CD8-positive, alpha-beta T cell (primary cell): ENCODE measurements at places on chromosomes 4 and X.

DNA sequence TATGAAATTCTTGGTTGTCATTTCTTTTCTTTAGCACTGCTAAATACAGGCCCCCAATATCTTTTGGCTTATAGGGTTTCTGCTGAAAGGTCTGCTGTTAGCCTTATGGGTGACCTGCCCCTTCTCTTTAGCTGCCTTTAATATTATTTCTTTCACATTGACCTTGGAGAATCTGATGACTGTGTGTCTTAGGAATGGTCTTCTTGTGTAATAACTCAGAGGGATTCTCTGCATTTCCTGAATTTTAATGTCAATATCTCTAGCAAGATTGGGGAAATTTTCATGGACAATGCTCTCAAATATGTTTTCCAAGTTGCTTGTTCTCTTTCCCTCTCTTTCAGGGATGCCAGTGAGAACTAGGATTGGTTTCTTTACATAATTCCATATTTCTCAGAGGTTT is 292.4 kb downstream of the SLC7A11 start:
- no peak for DNase-seq

DNA sequence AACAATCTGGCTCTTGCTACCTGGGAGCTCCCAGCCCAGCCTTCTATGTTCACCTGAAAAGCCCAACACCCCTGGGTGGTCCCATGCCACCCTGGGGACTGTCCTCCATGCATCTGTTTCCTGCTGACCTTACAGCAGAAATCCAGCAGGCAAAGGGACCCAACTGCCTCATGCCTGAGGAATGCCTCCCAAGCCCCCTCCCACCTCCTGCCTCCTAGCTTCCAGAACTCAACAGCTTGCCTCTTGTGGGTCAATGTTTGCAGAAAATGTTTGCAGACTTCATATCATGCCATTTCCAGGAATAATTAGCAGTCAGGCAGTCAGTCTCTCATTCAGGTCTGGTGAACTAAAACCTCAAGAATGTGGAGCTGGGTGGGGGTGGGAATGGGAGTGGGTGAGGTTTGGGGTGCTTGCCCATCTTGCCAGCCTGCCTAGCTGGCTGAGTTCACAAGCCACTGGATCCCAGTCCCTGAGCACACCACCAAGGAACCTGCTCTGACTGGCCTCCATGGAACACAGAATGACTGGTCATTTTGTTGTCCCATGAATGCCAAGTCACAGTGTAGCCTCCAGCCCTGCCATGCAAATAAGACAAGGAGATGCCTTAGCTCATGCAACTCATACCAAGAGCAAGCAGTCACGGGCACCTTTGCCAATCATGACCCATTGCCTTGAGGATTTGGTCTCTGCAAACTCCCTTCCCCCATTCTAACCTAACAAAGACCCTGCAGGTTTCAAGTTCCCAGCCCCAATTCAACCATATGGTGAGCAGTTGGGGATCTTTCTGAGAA is 12.1 kb upstream of the PLAC1 start:
- DNase-seq, result no peak

- no peak for DNase-seq
Measured at GRCh38 chr4:91567594-91567993, 736.2 kb upstream of the GRID2 start.

DNA sequence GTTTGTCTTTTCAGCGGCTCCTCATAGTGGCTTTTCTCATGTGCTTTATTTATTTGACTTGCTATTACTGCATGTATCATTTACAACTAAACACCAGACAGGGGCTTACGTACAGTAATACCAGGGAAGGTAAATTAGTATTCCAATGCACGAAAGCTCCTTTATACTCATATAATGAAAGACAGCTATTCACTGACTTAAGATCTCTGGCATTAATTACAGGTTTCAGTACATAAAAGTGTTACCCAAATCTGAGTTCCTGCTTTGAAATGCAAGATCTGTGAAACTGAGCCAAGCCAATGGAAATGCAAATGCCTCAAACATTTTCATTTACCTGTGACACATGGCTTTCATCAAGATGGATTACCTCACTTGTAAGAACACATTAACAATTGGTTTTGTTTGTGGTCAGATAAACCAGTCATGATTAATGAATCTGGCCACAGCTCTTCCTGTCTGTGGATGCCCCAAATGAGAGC is 107.2 kb downstream of the ANAPC4 start:
- DNase-seq, result no peak

GRCh38 chr4:122412547-122412946 is 33.7 kb downstream of the ADAD1 start:
- DNase-seq, result no peak

- DNase-seq, result no peak
Measured at GRCh38 chr4:151430740-151431457, 21.9 kb downstream of the FHIP1A start.

DNA sequence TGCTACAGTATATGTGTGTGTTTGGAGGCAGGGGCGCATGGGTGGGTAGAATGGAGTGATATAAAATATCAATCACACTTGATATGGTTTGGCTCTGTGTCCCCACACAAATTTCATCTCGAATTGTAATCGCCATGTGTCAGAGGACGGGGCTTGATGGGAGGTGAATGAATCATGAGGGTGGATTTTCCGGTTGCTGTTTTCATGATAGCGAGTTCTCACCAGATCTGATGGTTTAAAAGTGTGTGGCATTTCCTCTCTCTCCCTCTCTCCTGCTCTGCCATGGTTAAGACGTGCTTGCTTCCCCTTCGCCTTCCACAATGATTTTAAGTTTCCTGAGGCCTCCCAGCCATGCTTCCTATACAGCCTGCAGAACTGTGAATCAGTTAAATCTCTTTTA is 14.8 kb downstream of the SOWAHB start:
- DNase-seq, result no peak

- no peak for DNase-seq
Measured at GRCh38 chr4:112765317-112765974, 128.5 kb downstream of the LARP7 start.

- DNase-seq, result no peak
Measured at GRCh38 chr4:8457646-8458252, 17.2 kb downstream of the TRMT44 start.

- no peak for DNase-seq
Measured at GRCh38 chr4:85029453-85029852, 63.0 kb upstream of the WDFY3 start.

- no peak for DNase-seq
Measured at GRCh38 chr4:71487344-71487920, 148.6 kb downstream of the SLC4A4 start.

- no peak for DNase-seq
Measured at GRCh38 chr4:165512424-165512823, 133.6 kb downstream of the CPE start.

DNA sequence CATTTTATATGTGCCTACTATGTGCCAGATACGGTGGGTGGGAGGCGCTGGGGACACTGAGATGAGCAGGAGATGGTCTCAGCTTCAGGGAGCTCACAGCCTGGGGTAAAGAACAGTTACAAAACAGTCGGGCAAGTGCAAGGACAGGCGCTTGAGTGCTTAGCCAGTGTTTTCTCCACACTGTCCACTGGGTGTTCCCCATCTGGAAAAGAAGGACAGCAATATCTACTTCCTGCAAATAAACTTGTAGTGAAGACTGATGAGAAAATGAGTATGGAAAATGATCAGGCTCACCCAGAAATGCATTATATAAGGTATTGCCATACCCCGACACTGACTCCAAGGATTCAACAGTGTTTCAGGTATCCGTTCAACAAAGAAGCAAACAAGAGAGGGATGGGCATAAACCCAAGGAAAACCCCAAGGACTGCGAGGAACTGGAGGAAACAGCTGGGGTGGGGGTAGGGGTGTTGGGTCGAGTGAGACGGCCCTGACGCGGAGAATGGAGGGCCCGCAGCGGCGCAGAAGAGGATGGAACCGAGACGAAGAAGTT is 835 bp downstream of the TMEM185A start:
- no peak for DNase-seq

DNA sequence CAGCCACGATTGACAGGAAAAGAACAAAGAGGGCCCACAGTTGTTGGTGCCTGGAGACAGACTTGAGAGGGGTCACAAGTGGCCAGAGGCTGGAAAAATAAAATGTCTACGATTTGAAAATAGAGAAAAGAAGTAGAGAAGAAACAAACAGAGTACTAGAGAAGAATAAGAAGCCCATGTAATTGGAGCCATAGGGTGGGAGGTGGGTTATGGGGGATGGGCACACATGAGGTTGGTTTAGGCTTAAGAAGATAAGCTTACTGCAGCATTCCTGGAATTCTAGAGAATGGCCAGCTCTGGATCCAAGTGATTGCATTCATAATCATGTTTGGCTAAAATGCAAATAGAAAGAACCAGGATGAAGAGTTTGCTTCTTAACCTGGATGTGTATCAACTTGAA is 210.7 kb downstream of the MAML3 start:
- no peak for DNase-seq

GRCh38 chrX:7219153-7219705 is 71.3 kb upstream of the PUDP start:
- DNase-seq, result no peak

DNA sequence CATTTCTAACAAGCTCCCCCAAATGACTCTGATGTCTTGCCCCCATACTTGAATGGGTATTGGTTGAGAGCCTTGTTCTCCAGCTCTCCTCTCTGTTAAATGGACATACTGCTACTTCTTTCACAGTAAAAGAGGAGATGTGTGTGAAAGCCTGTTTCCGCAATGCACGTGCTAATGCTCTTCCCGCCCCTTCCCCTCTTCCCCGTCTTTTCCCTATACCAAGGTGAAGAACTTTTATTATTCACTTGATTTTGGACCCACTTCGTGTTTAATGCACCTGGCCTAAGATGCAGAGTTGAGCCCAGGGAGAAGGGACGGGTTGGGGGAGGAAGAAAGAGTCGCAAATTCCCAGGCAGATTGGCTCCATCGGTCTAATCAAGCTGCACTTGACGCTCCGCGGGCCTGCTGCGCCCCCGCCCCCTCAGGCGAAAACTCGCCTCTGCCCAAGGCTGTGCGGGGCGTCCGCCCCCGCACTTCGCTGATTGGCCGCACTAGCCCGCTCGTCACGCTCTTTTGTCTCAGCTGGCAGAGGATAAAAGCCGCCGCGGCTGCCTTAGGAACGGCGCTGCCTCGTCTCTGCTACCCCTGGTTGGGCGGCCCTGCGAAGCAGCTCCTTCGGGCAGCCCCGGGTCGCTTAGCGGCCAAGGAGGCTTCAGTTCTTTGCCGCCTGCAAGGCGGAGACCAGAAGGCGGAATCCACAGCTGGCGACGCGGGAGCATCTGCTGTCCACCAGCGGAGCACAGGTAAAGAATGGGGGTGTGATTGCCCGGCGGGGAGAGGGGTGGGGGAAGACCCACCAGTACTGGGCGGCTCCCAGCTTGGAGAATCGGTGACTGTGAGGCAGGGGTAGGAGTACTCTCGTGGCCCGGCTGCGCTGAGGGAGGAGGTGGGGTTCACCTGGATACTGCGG is at the start of gene ZCCHC12:
Gene ZCCHC12 (plus strand): TSS at position 562 of the 910 bp plus-strand sequence. CDS start 1,421 bp downstream, outside the sequence.
- DNase-seq, result peak; percentile 74

- no peak for DNase-seq
Measured at GRCh38 chr4:68469482-68469881, 22.2 kb downstream of the TMPRSS11E start.

- DNase-seq, result no peak
Measured at GRCh38 chr4:106315476-106315967, 487 bp downstream of the TBCK start.

- DNase-seq, result no peak
Measured at GRCh38 chr4:165203541-165204461, 3.6 kb upstream of the KLHL2 start.

GRCh38 chrX:134010690-134011089 is 25.3 kb upstream of the GPC3 start:
- DNase-seq, result no peak

GRCh38 chr4:121978172-121978516 is 26.3 kb upstream of the TRPC3 start:
- DNase-seq, result no peak

DNA sequence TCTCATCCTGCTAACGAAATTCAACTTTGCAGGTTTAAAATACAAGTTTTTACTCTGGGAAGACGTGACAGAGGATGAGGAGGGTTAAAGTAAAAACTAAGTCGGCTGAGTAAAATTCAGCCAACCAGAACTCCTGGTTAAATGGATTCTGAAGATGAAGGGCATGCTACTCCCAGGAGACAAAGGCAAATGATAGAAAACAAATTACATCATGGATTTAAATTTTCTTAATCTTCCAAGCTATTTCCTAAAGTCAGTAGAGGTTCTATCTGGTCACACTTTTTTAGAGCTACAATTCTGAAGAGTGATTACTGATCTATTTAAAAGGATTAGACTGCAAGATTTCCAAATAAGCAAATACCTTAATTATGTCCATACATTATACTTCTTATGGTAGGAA is 47.9 kb downstream of the ZNF827 start:
- no peak for DNase-seq

- DNase-seq, result no peak
Measured at GRCh38 chr4:3767570-3768288, 1.5 kb downstream of the ADRA2C start.

GRCh38 chrX:149511081-149511480 is 6.0 kb upstream of the IDS start:
- DNase-seq, result no peak

GRCh38 chr4:151325111-151325948 is at the start of gene SH3D19:
TSS of gene SH3D19 (minus strand) at chr4:151325605. CDS start at chr4:151325352, 253 bp downstream.
- no peak for DNase-seq

- no peak for DNase-seq
Measured at GRCh38 chr4:119765469-119765868, 136.9 kb upstream of the PDE5A start.

DNA sequence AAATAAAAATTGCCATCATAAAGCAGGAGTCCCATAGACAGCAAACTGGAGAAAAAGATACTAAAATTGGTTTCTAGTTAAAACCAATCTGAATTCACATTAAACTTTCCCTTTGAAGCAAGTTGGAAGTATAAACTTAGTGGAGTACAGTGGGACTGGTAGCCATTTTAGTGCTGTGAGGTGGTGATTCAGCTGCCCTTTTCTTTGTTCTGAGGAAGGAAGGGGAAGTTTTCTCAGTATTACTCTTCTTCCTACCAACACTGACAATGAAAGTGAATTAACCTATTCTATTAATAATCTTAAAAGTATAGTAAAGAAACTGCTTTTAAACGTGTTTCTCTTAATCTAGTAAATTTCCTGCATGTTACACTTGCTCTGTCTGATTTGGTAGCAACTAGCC is 36.7 kb downstream of the SLC9A6 start:
- DNase-seq, result no peak

DNA sequence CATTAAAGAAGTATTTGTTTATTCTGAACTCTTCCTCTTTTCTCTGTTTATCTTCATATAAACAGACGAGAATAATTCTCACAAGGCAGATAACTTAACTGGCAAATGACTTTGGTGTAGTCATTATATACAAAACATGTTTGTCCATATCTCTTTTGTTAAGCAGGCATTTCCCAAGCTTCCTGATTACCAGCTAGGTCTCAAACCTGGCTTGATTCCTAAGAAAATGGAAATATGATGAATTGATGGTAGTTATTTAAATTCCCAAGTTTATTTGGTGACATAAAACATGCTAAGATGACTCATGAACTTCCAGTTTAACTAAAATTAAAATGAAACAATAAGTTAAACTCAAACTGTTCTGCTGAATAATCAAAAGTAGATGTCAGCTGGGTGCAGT is 96.8 kb downstream of the ARSJ start:
- no peak for DNase-seq

DNA sequence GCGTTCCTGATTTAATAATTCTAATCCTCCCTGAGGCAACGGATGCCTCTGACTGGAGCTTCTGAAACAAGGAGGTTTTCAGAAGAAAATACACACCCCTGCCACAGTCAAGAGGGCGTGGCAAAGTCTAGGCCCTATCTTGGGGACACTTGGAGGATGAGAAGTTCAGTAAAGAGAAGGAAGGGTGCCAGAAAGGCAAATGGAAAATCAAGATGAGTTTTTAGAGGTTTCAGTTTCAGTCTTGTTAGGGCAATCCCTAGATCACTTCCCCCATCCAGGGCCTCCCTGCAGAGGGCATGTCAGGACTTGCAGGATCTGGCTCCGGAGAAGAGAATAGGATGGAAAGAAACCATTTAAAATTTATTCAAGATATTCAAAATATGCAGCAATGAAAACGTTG is 28.5 kb upstream of the FGF2 start:
- no peak for DNase-seq
